ENCODE measurements at places on chromosomes 5 and 9.

DNA sequence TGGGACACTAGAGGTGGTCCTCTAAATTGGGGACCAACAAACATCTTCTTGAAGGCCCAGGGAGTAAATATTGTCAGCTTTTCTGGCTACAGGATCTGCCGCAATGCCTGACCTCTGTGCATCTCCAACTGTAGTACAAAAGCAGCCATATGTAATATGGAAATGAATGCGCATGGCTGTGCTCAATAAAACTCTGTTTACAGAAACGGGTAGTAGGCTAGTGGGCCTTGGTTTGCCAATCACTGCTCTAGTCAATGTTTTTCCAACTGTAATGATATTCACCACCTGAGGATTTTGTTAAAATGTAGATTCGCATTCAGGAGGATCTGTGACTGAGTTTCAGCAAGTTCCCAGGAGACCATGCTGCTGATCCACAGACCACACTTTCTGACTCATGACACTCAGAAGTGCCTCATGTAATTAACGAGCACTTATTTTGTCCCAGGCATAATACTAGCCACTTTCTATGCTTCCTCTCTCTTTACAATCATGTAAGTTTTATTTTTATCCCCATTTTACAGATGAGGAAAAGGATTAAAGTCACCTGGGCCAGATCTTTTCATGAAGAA is 96.9 kb downstream of the MED27 start:
- no peak for DNase-seq

- no peak for DNase-seq
These were observed 214.7 kb downstream of the FBXL17 start for GRCh38 chr5:108167174-108167573.

DNA sequence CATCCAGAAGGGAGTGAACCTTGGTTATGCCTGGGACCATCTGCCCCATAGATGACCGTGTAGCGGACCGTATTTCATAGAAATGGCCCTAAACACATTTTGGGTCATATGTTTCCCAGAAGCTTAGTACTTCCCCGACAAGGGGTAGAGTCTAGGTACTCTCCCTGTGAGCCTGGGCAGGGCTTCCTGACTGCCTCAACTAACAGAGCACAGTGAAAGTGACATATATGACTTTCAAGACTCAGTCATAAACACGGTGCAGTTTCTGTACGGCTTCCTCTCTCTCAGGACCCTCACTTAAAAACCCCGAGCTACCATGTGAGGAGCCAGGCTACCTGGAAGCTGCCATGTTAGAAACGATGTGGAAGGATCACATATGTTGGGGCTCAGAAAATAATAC is 20.9 kb downstream of the C9orf57 start:
- no peak for DNase-seq

GRCh38 chr5:170569101-170569500 is 65.3 kb downstream of the KCNIP1 start:
- DNase-seq = no peak

GRCh38 chr5:181151146-181151545 is 3.8 kb downstream of the OR2V2 start:
- DNase-seq = no peak

GRCh38 chr5:143234162-143234842 is 169.2 kb downstream of the NR3C1 start:
- no peak for DNase-seq

GRCh38 chr9:40928803-40929487 is 199.5 kb downstream of the FOXD4L6 start:
- DNase-seq = no peak

- no peak for DNase-seq
These were observed 158.9 kb downstream of the ADAMTSL1 start for GRCh38 chr9:18632632-18633403.

- no peak for DNase-seq
These were observed 5.8 kb downstream of the TNFAIP8 start for GRCh38 chr5:119361594-119362125.

DNA sequence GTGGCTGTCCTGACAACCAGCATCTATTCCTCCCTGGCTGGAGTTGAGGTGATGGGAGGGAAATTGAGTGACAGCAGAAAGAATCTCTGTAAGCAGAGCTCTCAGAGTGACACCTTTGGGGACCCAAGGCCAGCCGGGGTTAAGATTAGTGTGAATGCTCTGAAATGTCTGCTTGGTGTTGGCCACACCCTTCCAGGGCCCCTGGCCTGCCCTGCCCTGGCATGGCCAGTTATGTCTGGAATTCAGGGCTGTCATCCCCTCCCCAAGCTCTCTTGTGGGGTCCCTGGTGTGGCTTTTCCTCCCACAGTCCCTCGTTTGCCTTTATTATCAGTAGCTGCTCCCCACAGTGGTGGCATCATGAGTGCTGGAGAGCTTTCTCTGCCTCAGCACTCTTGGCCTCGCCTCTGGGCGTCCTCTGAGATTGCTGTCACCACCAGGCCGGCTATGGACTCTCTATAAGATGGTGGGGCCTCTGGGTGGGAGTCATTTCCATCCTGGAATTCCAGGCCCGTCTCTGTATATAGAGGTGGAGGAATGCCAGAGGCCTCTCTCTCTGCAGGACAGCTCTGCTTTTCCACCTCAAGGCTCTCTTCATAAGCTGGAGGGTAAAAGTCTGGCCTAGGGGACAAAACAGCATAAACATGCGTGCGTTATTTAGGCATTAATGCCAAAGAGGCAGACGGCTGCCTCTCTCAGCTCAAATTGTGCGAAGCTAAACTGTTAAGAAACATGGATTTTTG is 3.6 kb downstream of the TMEM252 start:
- DNase-seq = no peak

DNA sequence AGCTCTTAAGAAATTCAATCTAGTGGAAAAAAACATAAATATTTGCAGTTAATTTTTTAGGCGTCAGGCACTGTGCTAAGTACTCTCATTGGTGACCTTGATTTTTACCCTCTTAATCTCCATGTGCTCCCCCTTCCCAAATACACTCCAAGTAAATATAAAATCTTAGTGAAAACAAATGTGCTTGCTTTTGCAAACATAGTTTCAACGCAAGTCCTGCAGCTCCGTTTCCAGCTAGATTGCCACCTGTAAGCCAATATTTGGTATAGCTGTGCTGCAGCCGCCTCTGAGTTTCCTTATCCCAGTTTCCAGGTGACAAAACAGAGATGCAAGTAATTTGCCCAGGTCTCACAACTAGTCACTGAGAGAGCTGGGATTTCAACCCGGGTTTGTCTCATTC is 1.9 kb upstream of the MTMR12 start:
- no peak for DNase-seq

DNA sequence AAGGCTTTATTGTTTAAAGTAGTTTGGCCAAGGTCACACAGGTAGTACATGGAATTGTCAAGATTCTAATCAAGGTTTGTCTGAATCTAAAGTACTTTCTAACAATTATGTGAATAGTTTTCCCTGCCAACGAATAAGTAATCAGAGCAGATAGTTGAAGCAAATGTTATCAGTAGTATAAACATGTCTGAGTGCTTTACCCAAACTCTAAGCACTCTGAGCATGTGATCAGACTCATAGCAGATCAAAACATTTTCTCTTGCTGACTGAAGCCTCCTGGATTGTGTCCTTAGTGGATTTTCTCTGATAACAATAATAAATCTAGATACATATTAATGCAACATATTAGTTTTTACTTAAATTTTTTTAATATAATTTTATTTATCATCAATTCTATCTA is 995.0 kb downstream of the EFNA5 start:
- DNase-seq = no peak

- no peak for DNase-seq
These were observed 5.5 kb downstream of the NSMF start for GRCh38 chr9:137453643-137454081.

- DNase-seq = no peak
These were observed 113.5 kb downstream of the CAAP1 start for GRCh38 chr9:26779062-26779461.

- no peak for DNase-seq
These were observed 104.3 kb downstream of the TRPM6 start for GRCh38 chr9:74783408-74783807.

- no peak for DNase-seq
These were observed 39.0 kb upstream of the AOPEP start for GRCh38 chr9:94687451-94687850.

- DNase-seq = no peak
These were observed 48.6 kb downstream of the UBAP1 start for GRCh38 chr9:34227445-34227844.

DNA sequence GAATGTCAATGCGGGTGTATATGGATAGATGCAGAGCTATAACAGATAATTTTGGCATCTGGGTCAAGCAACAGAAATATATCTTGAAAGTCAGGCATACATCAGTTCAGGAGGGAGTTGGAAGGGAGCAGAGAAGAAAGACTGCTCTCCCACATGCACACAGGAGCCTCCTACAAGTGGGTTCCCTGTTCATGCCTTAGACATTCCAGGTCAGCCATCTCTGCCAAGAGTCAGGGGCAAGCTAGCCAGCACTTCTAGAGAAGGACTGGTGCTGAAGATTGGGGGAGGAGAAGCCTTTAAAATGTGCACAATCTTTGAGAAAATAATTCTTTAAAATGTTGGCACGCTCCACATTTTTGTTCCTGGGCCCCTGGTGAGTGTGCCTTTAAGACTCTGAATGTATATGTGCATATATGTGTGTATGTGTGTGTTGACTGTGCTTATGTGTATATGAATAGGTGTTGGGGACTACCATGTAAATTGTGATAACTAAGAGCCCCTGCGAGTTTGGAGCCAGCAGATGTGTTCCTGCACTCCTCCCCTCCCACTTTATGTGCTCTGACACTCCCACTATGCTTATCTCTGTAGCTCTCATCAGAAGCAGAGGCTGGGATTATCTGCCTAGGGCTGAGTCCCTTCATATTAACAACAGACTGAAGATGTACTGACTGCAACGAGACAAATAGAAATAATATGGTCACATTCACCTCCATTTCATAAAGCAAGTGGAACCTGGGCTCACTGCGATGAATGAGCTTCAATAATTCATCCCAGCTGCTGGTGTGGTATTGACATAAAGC is 21.5 kb upstream of the DELE1 start:
- DNase-seq = no peak
